ENCODE measurements at places on chromosomes 2 and 18.

DNA sequence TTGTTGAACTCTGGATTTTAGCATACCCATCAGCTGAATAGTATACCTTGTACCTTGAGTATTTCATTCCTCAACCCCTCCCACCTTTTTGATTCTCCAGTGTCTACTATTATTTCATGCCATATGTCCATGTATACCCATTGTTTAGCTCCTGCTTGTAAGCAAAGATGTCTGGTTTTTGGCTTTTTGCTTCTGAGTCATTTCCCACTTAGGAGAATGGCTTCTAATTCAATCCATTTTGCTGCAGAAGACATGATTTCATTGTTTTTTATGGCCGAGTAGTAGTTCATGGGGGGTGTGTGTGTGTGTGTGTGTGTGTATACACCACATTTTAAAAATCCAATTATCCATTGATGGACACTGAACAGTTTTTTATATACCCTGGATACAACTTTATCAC is 24.3 kb upstream of the MOCOS start:
- no peak for DNase-seq

DNA sequence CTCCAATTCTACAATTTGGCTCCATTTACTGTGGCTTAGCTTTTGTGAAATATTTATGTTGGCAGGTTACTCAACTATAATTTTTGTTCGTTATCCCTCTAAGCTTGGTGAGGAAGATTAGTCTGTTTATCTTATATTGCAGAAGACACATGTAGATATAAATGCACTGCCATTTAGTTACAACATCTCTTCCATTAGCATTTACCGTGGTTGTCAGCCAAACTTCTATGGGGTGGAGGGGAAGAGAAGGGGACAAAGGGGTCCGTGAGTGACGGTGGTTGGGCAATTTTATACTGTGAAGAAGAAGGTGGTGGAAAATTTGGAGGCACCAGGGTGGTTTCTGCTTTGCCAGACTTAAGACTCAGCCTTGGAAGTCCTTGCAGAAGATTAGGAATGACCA is 117.6 kb upstream of the CXCR4 start:
- DNase-seq, result no peak

GRCh38 chr2:240260664-240261063 is 120.2 kb upstream of the OTOS start:
- no peak for DNase-seq

DNA sequence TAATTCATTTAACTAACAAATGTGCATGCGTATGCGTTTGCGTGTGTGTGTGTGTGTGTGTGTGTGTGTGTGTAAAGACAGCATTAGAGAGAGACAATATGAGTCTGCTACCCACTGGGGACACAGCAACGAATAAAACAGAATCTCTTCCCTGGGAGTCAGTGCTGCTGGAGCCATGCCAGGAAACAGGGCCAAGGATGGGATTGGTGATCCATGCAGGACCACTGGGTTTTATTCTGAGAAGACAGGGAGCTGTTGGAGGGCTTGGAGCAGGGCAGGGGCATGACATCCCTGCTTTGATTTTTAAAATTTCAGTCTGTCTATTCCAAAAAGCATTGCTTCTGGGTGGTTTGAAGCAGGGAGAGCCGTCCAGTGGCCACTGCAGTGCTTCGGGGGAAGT is 62.9 kb downstream of the PDCL3 start:
- DNase-seq, result no peak

DNA sequence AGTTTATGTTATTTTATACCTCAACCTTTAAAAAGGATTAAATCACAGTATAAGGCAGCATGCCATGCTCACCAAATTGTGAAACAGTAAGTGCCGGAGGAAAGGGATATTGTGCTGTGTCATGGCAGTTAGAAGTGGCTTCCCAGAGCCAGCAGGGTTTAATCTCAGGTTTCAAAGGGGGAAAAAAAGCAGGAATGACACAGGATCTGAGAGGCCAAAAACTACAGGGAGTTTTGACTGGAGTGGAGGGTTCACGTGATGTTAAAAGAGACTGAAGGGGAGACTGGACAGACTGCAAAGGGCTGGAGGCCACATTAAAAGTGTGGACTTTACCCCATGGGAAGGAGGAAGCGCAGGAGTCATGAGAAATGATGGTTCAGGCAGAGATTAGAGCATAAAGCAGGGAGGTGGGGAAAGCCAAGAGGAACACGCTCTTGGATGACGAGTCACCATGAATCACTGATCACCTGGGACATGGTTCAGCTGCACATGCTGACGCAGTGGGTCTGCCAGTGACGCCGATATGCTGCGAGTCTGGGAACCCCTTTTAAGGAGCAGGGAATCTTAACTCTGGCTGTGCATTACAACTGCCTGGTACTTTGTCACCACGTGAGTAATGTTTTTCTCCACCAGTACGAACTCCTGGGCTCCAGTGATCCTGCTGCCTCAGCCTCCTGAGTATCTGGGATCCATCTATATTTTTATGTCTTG is 6.1 kb downstream of the CHMP1B start:
- peak; percentile 67 for DNase-seq

DNA sequence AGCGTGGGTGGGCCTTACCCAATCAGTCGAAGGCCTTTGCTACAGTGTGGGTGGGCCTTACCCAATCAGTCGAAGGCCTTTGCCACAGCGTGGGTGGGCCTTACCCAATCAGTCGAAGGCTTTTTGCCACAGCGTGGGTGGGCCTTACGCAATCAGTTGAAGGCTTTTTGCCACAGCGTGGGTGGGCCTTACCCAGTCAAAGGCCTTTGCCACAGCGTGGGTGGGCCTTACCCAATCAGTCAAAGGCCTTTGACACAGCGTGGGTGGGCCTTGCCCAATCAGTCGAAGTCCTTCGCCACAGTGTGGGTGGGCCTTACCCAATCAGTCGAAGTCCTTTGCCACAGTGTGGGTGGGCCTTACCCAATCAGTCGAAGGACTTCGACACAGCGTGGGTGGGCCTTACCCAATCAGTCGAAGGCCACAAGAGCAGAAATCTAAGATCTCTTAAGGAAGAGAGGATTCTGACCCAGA is 16.3 kb upstream of the GAL3ST2 start:
- DNase-seq, result no peak

- DNase-seq, result no peak
Measured at GRCh38 chr2:163709270-163709669, 26.5 kb downstream of the FIGN start.

DNA sequence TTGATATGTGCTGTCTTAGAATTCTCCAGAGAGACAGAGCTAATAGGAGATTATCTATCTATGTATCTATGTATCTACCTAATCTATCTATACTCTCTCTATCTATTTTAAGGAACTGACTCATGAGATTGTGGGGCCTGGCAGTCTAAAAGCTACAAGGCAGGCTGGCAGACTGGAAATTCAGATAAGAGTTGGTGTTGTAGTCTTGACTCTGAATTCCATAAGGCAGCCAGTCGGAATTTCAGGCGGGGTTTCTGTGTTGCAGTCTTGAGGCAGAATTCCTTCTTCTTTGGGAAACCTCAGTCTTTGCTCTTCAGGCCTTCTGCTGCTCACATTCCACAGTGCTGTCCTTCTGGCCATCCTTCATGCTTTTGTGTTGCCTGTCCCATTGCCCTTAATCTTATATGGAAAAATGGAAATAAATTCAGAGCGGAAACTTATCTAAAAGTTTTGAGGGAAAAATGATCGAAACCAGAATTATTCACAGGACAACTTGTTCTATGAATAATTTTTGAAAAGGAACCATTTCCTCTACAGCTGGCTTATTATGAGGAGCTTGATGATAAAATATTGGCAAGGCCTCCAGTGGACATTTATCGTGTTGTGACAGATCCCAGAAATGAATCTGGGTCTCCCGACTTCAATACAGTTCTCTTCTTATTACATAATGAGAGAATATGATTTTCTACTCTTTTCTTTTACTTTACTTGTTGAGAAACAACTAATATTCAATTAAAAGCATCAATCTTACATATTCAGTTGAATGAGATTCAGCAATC is 10.8 kb downstream of the IL1RL1 start:
- DNase-seq, result no peak

GRCh38 chr2:54541995-54542394 is 85.9 kb downstream of the SPTBN1 start:
- DNase-seq, result no peak

GRCh38 chr2:6929196-6929819 is 12.1 kb downstream of the RNF144A start:
- peak; percentile 15 for DNase-seq

DNA sequence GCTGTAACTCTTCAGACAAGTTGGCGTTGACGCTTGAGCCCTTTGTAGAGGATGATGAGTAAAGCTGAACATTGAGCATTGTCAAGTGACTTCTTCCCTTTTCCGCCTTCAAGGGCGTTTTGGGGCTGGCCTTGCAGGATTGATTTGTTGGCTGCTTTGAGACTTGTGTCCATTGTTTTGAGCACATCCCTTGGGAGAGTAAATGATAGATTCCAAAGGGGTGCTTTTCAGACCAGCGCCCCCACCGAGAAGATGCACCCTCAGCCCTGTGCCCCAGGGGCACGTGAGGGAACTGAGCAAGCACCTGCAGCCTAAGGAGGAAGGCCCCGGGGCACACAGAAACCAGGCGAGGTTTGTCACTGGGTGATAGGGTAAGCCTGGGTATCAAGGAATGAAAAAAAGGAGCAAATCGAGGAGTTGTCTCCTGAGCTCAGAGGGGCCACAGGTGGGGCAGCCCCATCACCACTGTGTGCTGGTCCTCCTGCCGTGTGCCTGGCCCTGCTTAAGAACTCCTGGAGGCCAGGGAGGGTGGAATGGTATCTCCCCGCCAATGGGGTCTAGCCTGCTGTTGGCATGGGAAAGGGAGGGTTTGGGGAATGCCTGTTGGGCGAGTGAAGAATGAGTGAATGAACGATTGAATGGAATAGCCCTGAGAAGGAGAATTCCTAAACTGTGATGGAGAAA is 64.0 kb downstream of the RAB31 start:
- no peak for DNase-seq

DNA sequence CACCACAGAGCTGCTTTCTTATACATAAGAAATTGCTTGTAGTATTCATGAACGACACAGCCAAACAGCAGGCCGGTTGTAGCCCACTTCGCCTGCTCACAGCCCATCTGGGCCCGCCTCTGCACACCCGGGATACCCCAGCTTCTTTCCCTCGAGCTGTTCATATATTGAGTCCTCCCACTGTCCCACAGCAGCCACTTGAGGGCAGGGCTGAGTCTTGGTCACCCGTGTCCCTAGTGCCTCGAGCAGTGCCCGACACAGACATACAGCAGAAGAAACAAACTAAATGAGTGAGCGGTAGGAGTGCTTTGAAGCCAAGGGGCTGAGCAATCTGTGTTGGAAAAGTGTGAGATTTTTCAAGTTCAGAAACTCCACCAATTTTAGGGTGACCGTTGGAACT is 251.4 kb downstream of the KLHL29 start:
- peak; percentile 27 for DNase-seq

DNA sequence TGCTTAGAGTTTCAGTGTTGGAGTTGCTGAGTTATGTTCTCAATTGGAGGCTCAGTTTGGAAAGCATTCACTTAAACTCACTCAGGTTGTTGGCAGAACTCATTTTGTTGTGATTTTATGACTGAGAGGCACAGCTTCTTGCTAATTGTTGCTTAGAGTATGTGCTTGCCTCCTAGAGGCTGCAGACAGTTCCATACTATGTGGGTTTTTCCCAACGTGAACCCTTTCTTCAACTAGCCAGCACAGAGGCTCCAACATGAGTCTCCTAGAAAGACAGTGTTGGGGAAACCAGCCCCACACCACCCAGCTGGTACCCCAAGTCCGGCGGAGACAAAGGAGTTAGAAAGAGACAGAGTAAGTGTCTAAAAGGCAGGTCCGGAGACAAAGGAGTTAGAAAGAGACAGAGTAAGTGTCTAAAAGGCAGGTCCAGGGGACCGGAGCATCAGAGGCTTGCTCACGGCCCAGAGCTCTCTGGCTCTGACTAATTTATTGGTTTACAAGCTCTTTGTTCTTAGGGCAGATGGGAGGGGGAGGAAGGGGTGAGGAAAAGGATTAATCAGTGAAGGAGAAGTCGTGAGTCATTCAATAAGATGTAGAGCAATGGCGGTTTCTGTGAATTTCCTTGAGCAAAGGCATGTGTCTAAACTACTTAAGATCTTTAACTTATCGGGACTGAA is 999.7 kb upstream of the LRRTM1 start:
- no peak for DNase-seq

DNA sequence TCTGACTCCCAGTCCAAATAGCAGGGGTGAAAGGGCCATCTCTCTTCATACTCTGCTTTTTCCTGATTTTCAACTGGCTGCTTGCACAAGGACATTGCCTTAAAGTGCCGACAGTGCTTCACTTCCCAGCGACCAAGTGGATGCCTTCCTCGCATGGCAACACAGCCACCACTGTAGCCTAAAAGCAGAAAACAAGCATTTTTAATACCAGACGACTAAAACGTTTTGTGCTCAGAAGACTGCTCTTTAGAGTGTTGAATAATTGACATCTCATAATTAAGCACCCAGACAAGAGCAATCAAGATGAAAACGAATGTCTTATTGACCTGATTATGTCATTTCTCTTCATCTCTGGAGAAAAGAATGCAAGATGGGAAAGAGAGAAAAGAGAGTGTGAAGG is 75.2 kb downstream of the PLA2R1 start:
- DNase-seq, result no peak

DNA sequence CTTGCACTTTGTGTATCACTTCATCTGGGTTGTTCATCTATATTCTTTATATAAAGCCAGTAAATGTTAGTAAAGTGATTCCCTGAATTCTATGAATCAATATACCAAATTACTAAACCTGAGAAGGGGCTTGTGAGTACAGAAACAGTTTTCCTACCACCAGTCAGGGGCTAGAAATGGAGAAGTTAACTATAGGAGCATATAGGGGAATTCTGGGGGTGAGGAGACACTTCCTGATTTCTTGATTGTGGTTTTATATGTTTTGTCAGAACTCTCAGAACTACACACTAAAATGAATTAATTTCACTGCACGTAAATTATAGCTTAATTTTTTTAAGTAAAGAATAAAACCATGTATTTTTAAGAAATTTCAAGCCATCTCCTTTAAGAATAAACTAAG is 93.7 kb downstream of the SESTD1 start:
- no peak for DNase-seq

DNA sequence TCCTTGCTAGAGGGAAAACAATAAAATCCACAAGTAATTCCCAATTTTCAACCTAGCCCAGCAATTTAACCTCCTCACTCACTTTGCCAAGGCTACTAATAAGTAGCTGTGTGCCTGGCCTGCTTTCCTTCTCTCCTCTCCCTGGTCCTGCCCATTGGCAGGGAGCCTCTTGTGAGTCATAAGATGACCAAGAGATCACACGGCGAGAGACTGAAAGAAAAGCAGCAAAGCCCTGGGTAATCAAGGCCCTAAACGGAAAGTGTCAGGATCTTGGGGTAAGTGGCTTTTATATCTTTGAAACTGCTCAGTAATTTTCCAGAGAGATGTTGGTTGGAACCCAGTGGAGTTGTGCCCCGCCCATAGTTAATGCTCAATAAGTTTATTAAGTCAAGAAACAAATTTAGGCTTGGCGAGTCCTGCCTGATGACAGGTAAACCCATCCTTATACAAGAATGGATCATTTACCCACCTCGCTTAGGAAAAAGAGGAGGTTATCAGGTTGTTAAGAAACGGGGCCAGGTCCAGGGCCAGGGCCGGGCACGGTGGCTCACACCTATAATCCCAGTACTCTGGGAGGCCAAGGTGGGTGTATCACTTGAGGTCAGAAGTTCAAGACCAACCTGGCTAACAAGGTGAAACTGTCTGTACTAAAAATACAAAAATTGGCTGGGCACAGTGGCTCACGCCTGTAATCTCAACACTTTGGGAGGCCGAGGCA is 10.0 kb upstream of the ADAM17 start:
- DNase-seq, result no peak

- DNase-seq, result no peak
Measured at GRCh38 chr2:177783091-177783490, 289.5 kb downstream of the PDE11A start.

- no peak for DNase-seq
Measured at GRCh38 chr2:38214209-38214717, 138.3 kb upstream of the CYP1B1 start.
